ENCODE measurements at places on chromosomes 13 and 19.

GRCh38 chr13:51663973-51664957 is 80.0 kb downstream of the WDFY2 start:
- DNase-seq, result no peak

DNA sequence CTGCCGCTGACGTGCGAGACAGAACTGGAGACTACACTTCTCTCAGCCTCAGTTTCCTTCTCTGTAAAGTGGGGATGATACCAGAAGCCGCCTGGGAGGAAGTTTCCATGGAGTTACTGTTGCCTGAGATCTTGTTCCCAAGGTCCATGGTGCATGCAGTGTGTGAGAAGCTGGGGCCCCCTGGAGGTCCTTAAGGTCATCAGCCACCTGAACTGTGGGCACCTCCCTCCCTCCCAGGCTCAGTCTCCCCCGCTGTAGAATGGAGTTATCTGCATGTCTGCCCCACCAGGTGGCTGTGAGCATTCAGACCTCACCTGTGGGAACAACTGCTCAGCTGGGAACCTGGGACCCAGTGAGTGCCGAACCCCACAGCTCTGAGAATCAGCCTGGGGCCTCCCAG is 2.7 kb downstream of the CRX start:
- no peak for DNase-seq

- DNase-seq, result no peak
Measured at GRCh38 chr13:60788156-60788829, 391.3 kb downstream of the TDRD3 start.

GRCh38 chr13:76449716-76450115 is 436.5 kb downstream of the KCTD12 start:
- no peak for DNase-seq

GRCh38 chr13:84569366-84569765 is 687.1 kb upstream of the SLITRK1 start:
- DNase-seq, result no peak
